ENCODE measurements at places on chromosomes 1 and 21.
A peak's percentile ranks its signal among the peaks of the same experiment; 100 is the strongest.

DNA sequence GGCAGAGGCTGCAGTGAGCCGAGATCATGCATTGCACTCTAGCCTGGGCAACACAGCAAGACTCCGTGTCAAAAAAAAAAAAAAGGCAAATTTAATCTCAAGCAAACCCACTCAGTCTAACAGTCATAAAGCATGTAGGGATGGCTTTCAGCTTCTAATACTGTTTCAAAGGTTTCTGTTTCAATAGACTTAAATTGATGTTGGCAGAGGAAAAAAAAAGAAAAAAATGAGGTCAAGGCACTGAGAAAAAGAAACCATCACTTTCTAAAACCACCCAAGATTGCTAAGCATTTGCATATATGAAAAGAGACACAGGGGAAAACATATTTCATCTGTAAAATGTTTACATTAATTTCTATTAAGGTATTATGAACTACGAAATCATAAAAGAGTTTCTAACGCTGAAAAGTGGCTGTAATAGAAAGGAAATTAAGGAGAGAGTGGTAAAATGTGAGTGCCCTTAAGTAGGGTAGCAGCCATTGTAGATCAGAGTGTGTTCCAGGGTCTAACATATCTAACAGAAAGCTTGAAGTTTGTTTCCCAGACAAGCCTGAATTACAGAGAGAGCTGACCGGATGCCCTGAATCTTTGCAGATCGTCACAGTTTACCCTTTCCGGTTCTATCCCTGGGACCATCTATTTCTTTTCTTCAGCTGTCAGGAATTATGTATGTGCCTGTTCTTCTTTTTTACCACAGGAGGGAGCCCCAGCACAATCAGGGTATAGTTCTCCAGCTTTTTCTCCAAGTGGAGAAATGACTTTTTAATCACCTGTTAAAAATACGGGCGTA, 70.0 kb downstream of the PLD5 start:
- no peaks in the 10 kb centered on the region for H3K36me3 ChIP-seq
- H3K27me3 ChIP-seq: no peaks in the 10 kb centered on the region
- H3K4me1 ChIP-seq: no peaks in the 10 kb centered on the region
- peak; percentile 16 for DNase-seq
- H3K27ac ChIP-seq: no peak overlapping the region

DNA sequence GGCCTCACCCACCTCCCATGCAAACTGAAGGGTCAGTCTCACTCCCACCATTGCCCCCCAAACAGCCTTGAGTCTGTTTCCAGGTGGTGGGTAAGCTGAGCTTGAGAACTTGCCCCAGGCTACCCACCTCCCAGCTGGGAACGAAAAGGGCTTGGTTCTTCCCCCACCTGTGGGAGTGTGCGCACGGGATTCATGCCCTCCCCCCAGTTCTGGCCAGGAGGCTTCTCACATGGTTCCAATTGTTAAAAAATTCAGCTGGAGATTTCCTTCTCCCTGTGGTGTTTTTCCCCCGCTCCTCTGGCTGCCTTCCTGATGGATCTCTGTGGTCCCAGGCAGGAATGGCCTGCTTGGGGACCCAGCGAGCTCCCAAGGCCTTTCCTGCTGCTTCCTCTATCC, 81.8 kb upstream of the C21orf91 start:
- H3K27ac ChIP-seq: no peak overlapping the region
- H3K36me3 ChIP-seq: peaks cover 11% of the 10 kb centered on the region
- H3K4me1 ChIP-seq: no peaks in the 10 kb centered on the region
- H3K27me3 ChIP-seq: peaks cover 6% of the 10 kb centered on the region
- no peak overlapping the region for H3K4me3 ChIP-seq
- DNase-seq: no peak

- H3K27ac ChIP-seq: no peak overlapping the region
- no peaks in the 10 kb centered on the region for H3K27me3 ChIP-seq
- H3K4me1 ChIP-seq: no peaks in the 10 kb centered on the region
Measured at GRCh38 chr1:210027994-210028393, 90.0 kb downstream of the SYT14 start.

- H3K36me3 ChIP-seq: peaks cover 24% of the 10 kb centered on the region
- H3K27ac ChIP-seq: no peak overlapping the region
- DNase-seq: no peak
- peaks cover 5% of the 10 kb centered on the region for H3K27me3 ChIP-seq
- peak overlapping the region; percentile 47 for H3K4me3 ChIP-seq
Measured at GRCh38 chr1:43622471-43622870, 27.5 kb upstream of the KDM4A start.

DNA sequence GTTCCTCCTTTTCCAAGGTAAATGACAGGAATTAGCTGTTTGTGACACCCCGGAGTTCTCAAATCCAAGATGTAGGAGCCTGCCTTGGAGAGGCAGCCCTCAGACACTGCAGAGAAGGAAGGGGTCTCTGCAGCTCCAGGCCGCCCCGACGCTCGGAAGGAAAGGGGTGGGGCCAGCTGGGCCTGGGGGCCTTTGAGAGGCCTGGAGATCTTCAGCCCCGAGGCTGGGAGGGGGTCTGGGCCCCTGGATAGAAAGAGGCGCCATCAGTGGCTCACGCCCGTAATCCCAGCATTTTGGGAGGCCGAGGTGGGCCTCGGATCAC, 1.1 kb upstream of the TNFRSF18 start:
- H3K4me1 ChIP-seq: no peaks in the 10 kb centered on the region
- peaks cover 6% of the 10 kb centered on the region for H3K27me3 ChIP-seq
- no peak for DNase-seq
- H3K27ac ChIP-seq: no peak overlapping the region

GRCh38 chr1:39177706-39178105, 26.8 kb upstream of the MACF1 start:
- DNase-seq: no peak
- no peaks in the 10 kb centered on the region for H3K27me3 ChIP-seq
- no peak overlapping the region for H3K4me3 ChIP-seq
- H3K36me3 ChIP-seq: no peaks in the 10 kb centered on the region
- no peak overlapping the region for H3K27ac ChIP-seq

DNA sequence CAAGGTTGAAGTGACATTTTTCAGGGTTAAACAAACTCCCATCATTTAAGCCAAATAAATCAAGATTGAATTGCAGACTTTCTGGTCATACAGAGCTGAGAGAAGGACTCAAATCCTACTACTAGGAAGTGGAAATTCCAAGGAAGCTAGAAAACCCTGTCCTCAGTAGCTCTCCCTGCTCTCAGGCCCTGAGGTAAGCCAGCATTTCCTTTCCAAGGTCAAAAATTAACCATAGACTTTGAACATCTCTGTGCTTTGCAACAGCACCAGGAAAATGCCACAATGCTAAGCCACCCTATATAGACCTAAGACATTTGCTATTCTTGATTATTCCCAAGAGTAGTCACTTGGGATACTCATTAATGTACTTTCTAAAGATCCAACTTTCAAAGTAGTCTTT, 45.1 kb downstream of the LUZP1 start:
- H3K27me3 ChIP-seq: no peaks in the 10 kb centered on the region
- H3K27ac ChIP-seq: no peak overlapping the region
- DNase-seq: no peak
- no peaks in the 10 kb centered on the region for H3K36me3 ChIP-seq
- no peak overlapping the region for H3K4me3 ChIP-seq
- peaks cover 47% of the 10 kb centered on the region for H3K4me1 ChIP-seq

- H3K4me3 ChIP-seq: no peak overlapping the region
- no peaks in the 10 kb centered on the region for H3K27me3 ChIP-seq
- DNase-seq: no peak
- peaks cover 7% of the 10 kb centered on the region for H3K4me1 ChIP-seq
- H3K27ac ChIP-seq: no peak overlapping the region
Measured at GRCh38 chr1:216142921-216143320, 280.3 kb downstream of the USH2A start.

DNA sequence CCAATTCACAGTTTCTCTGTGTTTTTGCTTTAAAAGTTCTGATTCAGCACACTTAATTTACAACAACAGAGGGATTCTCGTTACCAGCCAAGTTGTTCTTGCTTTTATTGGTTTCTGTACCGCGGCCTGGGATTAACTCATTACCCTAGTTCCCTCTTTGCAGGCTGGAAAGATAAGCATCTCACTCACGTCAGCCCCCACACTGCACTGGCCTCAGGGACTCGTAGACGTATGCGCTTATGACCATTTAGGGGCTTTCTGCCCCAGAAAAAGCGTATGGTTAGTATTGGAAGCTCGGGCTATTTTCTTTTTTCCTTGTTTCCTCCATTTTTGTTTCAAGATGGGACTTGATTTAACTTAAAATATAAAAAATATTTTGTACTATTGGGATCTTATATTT, 76.0 kb downstream of the POFUT2 start:
- DNase-seq: no peak
- no peaks in the 10 kb centered on the region for H3K4me1 ChIP-seq
- no peaks in the 10 kb centered on the region for H3K27me3 ChIP-seq
- no peak overlapping the region for H3K4me3 ChIP-seq
- no peaks in the 10 kb centered on the region for H3K36me3 ChIP-seq

GRCh38 chr1:55824251-55824640, 609.1 kb upstream of the USP24 start:
- DNase-seq: no peak
- no peaks in the 10 kb centered on the region for H3K4me1 ChIP-seq
- no peak overlapping the region for H3K4me3 ChIP-seq
- no peak overlapping the region for H3K27ac ChIP-seq
- peaks cover 1% of the 10 kb centered on the region for H3K27me3 ChIP-seq

GRCh38 chr1:63668298-63668697, 75.1 kb downstream of the PGM1 start:
- H3K4me1 ChIP-seq: peaks cover 2% of the 10 kb centered on the region
- no peak overlapping the region for H3K27ac ChIP-seq
- no peak overlapping the region for H3K4me3 ChIP-seq
- H3K36me3 ChIP-seq: peaks cover 3% of the 10 kb centered on the region
- H3K27me3 ChIP-seq: no peaks in the 10 kb centered on the region
- no peak for DNase-seq

- H3K27ac ChIP-seq: no peak overlapping the region
- DNase-seq: no peak
- peaks cover 7% of the 10 kb centered on the region for H3K27me3 ChIP-seq
Measured at GRCh38 chr1:4004635-4005430, 104.8 kb upstream of the C1orf174 start.

DNA sequence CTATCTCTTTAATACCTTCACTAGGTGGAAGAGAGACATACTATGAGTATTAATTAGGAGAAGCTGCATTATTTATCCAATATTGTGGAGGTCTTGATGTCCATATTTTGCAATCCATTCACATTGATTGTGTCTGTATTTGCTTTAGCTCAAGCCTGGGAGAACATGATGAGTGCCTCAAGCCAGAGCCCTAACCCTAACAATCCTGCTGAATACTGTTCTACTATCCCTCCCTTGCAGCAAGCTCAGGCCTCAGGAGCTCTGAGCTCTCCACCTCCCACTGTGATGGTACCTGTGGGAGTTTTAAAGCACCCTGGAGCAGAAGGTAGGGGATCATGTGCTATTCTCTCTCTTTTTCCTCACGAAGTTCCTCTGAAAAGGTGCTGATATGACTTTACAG, 99.5 kb downstream of the CC2D1B start:
- H3K36me3 ChIP-seq: no peaks in the 10 kb centered on the region
- peaks cover 31% of the 10 kb centered on the region for H3K4me1 ChIP-seq
- no peak overlapping the region for H3K27ac ChIP-seq
- no peak for DNase-seq

GRCh38 chr1:199701726-199702125, 325.8 kb upstream of the NR5A2 start:
- DNase-seq: no peak
- H3K27ac ChIP-seq: no peak overlapping the region
- no peaks in the 10 kb centered on the region for H3K27me3 ChIP-seq
- no peaks in the 10 kb centered on the region for H3K4me1 ChIP-seq
- no peaks in the 10 kb centered on the region for H3K36me3 ChIP-seq
